ENCODE measurements at places on chromosomes 3 and 15.

GRCh38 chr3:127164615-127165014 is 28.3 kb upstream of the PRR23E start:
- no peak for DNase-seq

GRCh38 chr3:53949541-53949940 is 57.9 kb upstream of the SELENOK start:
- DNase-seq: no peak

DNA sequence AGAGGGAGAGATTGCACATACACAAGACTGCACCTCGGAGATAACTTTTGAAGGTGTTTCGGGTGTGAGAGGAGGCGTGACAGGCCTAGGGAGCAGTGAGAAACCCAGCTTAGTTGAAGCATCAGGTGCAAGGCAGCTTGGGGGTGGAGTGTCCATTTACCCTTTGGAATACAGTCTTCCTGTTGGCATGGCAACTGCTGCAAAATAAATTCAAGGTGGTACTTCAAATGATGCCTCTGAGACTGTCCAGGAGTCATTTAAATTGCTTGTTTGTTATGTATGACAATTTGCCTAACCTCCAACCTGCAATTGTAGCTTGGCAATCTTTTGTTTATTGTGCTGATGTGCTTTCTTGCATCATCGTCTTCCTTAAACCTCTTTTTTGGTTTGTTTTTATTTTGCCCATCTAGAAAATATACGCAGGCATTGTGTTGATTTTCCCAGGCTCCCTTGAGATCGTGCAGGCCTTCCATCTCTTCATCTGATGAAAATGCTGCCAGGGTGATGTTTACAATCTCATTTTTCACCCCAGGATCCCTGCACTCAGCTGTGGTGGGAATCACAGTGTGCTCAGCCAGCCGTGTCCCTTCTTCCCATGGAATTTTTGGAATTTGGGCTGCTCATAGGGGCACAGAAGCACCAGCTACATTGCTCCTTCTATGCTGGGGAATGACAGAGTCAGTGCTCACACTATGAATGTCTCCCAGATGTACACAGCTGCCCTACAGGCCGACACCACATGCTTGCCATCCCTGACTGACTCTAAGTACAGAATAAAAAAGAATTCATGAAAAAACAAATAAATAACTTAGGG is 583.1 kb upstream of the CFAP20DC start:
- DNase-seq: no peak

- no peak for DNase-seq
These were observed 24.9 kb downstream of the CX3CR1 start for GRCh38 chr3:39254806-39255449.

- no peak for DNase-seq
These were observed 21.7 kb downstream of the PLA2G4F start for GRCh38 chr15:42134617-42135245.

DNA sequence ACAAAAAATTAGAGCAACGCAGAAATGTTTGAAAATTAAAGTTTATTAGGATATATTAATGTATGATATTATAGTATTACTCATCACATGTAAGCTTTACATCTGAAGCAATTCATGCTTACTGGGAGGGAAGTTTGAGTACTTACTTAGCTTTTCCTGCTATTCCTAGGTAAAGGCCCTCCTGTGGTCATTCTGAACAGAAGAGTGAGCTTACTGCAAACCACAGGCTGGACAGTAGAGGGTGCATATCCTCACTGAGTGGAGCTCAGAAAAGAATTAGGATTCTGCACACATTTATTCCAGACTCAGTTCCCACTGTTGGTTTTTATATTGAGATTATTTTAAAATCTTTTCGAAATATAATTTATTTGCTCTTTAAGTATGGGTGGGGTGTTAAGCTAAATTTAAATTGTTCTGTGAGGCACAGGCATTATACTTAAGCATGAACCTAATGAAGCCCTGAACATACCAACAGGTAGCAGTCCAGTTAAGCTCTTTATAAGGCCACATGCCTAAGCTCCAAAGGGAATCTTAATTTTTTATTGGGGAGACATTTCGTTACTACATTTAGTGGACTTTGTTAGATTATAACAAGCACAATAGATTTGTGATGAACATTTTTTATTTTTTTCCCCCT is 10.2 kb downstream of the MRPS22 start:
- DNase-seq: no peak

DNA sequence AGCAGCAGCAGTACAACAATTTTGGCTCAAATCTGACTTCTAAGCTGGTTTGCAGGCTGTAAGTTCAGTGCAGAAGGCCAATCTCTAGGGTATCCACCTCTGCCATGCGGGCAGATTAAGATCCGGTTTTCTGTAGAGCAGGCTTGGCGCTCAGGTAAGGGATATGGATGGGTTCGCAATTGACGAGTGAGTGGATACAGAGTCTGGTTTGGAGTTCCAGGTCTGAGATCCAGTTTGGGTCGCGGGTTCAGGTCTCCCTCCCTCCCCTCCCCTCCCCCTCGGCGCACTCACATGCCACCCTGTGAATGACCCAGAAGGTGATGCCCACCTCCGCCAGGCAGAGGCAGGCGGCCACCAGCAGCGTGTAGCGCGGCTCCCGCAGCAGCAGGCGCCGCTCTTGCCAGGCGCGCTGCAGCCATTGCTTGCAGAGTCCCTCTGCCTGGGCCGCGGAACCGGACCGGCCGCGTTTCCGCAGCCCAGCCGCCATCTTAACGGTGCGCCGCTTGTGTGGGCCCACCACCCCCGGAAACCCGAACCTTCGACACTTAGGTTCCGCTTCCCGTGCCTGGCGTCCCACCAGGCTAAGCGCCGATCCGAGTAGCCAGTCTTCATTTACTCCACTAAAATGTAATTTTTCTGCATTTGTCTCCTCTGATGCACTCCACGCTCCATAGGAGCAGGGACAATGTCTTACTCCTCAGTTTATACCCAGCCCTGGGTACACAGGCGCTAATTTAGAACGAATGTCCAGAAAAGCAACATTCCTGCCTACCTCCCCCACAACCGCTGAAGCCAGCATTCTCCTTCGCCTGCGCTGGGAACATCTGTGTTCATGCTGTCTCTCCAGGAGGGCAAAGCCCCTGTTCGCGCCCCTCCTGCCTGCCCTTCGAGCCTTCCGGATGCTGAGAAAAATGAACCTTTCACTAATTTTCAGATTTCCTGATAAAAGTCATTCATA is at the start of gene ALG3:
ALG3 (minus strand) TSS at position 509 of the 958 bp plus-strand sequence; CDS start at position 487, 22 bp downstream.
- DNase-seq: peak; percentile 95

- no peak for DNase-seq
These were observed 107.9 kb upstream of the ALDH1A3 start for GRCh38 chr15:100771746-100772145.

- no peak for DNase-seq
These were observed 36.9 kb downstream of the CTNNB1 start for GRCh38 chr3:41236228-41236627.

- DNase-seq: no peak
These were observed 45.5 kb downstream of the CTNNB1 start for GRCh38 chr3:41244620-41245336.

- no peak for DNase-seq
These were observed 282.0 kb upstream of the TPM1 start for GRCh38 chr15:62760538-62760937.

- no peak for DNase-seq
These were observed 140.7 kb upstream of the TMC3 start for GRCh38 chr15:81514725-81515124.

DNA sequence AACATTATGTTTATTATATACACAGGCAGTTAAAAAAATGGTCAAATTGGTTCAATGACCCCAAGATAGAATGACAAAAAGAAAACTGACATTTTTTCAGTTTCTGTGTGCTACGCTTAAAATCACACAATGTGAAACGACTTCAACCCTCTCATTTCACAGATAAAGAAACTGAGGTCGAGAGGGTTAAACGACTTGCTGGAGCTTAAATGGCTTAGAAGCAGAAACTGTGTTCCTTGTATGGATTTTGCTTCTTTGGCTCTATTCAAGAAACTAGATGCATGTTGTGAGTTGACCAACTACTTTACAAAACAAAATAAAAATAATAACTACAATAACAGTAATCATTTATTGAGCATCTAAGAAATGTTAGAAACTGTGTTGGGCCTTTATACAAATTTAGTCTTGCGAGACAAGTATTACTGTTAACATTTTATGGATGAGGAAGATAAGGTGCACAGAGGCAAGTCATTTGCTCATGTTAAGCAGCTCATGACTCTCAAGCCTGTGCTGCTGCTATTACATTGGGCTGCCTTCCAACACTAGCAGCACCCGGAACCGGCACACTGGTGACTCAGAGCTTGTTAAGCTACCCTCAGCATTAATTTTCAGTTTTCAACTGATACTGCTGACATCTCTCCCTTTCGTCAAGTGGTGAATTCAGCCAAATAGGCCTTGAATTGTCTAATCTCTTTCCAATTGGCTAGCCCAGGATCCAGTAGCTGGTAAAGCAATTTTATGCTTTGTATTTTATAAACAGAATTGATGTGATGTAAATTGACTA is 487.6 kb downstream of the NAALADL2 start:
- DNase-seq: no peak

GRCh38 chr3:10173926-10174435 is 9.3 kb downstream of the IRAK2 start:
- DNase-seq: no peak

DNA sequence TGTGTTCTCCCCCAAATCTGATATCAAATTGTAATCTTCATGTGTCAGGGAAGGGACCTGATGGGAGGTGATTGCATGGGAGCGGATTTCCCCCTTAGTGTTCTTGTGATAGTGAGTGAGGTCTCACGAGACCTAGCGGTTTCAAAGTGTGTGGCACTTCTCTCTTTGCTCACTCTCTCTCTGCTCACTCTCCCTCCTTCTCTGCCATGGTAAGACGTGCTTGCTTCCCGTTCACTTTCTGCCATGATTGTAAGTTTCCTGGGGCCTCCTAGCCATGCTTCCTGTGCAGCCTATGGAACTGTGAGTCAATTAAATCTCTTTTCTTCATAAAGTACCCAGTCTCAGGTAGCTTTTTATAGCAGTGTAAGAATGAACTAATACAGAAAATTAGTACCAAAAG is 30.6 kb upstream of the OR5H6 start:
- DNase-seq: no peak

DNA sequence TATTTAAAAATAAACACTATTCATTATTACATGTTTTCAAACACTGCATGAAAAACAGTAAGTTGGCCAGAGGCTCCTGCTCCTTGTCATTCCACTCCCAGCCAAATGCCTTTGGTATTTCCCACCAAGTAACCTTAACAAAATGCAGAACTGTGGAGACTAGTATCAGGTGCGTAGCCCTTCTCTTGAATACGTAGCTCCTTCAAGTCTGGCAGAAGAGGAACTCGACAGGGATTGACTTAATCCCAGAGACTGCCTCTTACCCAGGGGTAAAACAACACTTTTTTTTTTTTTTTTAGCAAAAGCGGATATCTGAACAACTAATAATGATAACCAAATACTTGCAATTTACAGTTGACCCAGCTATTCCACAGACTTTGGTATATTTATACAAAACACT is 738 bp downstream of the COMMD2 start:
- no peak for DNase-seq

DNA sequence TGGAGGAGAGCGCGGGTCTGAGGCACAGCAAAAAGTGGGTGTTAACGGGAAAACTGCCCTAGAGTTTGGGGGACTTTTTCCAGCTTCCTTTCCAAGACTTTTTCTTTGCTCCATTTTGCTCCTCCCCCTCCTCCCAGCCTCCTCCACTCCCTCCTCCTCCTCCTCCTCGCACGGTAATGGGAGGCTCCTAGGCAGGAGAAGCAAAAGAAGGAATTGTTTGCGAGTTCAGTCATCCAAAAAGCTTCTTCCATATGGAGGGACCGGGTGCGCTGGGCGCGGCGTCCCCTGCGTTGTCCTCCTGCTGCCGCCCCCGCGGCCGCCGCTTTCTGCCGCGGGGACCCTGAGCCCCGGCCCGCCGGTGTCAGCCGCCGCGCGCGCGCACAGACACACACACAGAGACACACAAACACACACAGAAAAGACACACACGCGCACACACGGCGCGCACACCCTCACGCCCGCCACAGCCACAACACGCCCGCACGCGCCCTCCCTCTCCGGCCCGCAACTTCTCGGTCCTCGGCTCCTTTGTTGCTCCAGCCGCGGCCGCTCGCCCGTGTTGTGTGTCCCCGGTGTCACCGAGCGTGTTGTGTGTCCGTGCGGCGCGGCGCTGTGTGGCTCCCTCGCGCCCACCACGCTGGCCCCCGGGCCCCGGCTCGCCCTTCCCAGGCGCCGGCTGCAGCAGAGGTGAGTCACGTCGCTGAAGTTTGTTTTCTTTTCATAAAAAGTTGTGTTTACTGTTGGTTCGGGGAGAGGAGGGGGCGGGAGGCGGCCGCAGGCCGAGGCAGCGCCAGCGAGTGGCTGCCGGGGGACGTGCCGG is at the start of gene BOC:
BOC (plus strand) TSS at position 228 of the 820 bp plus-strand sequence. CDS start 38,246 bp downstream, outside the sequence.
- DNase-seq: peak; percentile 57
